Stimulated activated CD4-positive, alpha-beta T cell treated with anti-CD3 and anti-CD28 coated beads, Interleukin-1b, Interleukin-23, amount 100 ng/mL, for 1 hour (primary cell): ENCODE measurements at places on chromosomes 12 and 14.

DNA sequence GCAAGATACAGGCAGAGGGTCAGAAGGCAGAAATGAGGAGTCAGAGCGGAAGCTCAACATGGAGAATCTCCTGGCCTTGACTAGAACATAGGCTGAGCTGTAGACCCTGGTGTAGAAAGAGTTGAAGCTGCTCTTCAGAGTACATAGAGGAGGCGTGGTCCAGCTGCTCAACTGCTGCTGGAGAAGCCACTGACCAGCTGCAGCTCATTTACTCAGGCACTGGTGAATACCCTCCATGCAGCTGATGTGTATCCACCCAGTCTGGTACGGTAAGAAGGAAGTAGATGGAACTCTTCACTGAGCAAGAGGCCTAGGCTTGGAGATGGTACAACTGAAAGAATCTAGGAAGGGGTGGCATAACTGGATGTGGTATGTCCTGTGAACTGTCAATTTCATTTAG, 148.8 kb upstream of the DHRS4 start:
- no peak for DNase-seq

DNA sequence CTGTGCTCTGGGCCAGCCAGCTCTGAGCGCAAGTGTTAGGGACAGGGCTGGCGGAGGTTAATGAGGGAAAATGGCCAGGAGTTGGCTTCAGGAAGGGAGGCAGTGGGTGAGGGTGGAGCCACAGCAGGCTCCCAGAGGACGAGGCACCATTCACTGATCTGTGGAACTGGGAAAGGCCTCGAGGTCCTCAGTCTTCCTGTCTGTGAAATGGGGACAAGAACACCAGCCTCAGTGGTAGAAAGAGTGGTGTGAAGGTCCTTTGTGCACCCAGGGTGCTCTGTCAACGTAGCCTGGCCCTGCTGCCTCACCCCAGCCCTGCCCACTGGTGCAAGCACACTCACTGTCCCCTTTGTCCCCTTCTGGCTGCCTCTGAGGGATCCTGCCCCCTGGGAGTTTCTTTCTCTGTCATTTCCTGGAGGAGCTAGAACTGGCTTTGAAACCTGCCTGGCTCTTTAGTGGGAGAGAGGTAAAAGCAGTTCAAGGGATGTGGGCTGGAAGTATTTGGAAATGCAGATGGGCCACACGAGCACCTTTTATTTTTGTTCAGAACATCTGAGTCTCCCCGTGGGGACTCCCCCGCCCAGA, 25.0 kb downstream of the SYNDIG1L start:
- DNase-seq: no peak

DNA sequence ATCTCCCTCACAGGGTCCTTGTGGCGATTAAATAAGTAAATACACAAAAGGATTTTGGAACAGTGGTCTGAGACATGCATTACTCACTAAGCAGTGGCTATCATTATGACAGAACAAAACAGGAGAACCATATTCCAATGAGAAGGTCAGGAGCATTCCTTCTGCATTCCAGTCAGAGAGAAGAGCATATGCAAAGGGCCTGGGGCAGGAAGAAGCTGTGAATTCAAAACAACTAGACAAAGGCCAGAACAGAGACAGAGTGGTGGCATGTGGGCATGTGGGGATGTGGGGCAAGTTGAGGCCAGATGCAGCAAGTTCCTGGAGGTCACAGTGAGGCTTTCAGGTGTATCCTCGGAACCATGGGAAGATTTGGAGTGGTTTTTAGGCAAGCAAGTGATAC, 70.1 kb upstream of the VRK1 start:
- no peak for DNase-seq

- no peak for DNase-seq
Measured at GRCh38 chr14:92986254-92987147, 63.6 kb downstream of the CHGA start.

- no peak for DNase-seq
Measured at GRCh38 chr12:88266806-88267360, 124.8 kb downstream of the TMTC3 start.

GRCh38 chr12:31366104-31366621, 40.2 kb upstream of the SINHCAF start:
- no peak for DNase-seq

DNA sequence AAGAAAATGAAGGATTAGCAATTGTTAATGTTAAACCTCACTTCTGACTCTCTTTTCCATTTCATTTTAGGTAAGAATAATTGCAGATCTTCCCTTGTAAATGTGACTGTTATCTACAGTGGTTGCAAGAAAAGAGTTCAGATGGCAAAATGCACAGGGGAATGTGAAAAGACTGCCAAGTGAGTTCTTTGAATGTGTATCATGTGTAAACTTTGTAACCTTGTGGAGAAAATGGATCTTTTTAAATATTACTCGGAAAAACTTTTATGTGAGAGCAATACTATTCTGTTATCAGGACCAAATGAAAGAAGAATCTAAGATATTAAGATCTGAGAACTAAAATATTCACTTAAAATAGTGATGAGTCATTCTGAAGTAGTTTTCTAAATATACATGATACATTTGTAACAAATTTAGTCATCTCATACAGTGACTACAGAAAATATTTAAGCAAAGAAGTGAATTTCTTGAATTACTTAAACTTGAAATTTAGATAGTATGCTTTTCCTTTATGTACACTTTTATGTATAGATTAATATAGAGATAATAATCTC, 122.5 kb upstream of the CNTN1 start:
- DNase-seq: no peak

DNA sequence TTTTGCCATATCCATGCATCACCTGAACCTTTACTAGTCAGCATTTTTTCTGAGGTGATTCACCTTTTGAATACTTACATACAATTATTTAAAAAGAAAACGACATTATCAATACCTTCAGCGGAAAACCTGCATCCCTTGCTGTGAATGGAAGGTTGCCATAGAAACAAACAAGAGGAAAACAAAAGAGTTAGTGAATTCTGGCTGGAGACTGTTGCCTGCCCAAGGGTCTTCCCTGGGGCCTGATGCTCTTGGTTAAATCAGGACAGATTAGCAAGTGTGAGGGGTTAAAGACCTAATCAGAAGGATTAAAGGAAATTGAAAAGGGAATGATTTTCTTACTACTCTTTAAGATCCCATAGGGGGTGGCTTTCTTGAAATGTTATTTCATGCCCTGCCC, 96.0 kb upstream of the WSCD2 start:
- no peak for DNase-seq

DNA sequence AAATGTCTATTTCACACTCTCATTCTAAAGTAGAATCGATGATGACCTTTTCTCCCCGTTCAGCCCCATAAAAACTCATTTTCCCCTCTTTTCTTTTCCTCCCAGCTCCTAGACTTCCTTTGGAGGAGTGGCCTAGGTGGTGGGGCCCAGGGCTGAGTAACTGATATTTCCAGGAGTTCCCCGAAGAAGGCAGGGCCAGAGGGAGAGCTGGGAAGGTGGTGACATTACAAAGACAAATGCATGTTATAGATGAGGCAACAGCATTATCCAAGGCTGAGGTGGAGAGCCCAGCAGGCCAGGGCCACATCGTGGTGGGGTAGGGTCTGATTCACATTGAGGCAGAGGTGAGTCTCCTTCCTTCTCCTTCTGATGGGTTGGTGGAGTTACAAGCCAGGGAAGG, 22.2 kb upstream of the HDAC7 start:
- DNase-seq: no peak

GRCh38 chr12:121722511-121722910, 10.0 kb downstream of the TMEM120B start:
- no peak for DNase-seq

DNA sequence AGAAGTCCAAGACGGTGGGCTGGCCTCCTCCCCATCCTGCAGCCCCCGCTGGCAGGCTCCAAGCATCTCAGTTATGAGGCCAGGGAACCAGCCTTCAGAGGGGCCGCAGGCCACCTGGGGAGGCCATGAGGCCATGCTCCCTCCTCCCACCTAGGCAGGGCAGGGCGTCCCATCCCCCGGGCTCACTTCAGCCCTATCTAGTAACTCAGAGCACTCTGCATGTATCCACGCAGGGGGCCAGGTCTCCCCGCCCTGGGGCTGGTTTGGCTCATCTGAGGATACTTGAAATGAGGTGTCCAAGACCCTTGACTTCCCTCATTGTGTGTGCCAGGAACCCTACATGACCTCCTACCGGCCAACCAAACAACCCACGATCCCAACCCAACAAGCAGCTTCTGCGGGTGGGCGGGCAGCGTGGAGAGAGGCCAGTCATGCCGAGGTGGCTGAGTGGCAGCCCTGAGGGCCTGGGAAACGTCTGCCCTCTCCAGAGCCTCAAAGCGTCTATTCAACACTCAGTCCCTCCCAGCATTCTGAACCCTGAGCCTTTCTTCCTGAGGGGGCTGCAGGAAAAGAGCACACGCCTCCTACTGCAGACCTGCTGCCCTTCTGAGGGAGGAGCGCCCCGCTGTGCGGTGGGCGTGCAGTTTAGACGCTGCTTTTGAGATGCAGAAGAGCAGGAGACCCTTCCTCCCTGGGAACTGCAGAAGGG, 16.8 kb downstream of the ISCA2 start:
- no peak for DNase-seq

GRCh38 chr12:62730649-62731048, 204.3 kb downstream of the PPM1H start:
- no peak for DNase-seq

DNA sequence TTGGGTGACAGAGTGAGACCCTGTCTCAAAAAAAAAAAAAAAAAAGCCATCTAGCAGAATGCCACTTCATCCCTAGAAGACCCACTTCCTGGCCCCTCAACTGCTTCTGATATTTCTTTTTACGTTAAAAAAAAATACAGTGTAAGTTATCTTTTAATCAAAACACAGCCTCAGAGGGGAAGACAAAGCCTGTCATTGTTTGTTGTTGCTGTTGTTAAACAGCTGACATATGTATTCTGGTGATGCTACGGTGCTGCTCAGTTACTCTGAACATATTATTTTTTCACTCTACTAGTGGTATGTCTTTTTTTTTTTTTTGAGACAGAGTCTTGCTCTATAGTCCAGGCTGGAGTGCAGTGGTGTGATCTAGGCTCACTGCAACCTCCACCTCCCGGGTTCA, 75.4 kb downstream of the PAPLN start:
- DNase-seq: no peak

- no peak for DNase-seq
Measured at GRCh38 chr12:93174048-93174447, 203.7 kb upstream of the NUDT4 start.

DNA sequence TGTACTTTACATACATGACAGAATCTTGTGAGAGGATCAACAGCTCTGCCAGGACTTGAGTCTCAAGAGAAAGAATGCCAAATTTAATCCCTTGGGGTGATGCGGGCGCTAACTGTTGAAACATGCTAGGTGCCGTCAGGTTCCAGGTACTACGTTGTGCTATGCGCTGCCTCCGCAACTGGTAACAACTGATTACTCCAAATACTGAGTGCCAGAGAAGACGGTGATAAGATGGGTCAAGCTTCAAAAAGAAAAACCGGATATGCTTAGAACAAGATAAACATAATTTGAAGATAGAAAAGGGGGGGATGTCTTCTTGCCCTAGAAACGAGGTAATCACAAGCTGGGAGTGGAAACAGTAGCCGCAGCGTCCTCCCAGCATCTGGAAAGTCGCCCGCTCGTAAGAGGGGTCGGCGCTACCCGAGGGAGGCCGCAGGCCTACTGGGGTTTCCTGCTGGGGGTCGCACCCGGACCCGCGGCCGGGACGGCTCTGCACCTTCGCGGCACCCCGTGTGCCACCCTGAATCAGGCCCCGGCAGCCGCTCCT, 678 bp downstream of the ZBTB25 start:
- DNase-seq: no peak

DNA sequence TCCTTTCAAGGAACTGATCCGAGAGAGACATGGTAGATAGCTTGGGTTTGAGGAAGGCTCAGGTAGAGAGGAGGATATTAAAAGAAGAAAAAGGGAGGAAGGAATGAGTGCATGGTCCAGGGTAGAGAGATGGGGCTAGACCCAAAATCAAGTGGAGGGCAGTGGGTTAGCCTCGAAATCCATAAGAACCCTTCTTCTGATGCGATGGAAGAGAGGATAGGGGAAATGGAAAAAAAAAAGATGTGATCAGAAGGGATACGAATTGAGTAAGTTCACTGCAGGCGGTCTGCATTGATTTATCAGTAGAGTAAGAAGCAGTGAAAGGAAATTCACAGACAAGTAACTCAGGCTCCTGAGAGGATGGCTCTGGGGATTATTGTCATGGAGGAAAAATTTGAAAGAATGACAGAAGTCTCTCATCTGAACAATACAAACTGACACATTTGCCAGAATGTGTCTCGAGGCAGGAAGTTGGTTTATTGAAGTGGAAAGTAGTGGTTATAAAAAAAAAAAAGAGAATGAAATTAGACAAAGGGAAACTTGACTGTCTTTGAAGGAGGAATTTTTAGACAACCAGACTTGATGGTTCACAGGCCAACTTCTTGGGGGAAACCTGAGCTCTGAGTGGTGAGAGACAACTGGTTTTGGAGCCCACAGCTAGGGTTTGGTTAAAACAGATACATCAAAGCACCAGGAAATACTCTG, 10.2 kb downstream of the PPFIBP1 start:
- no peak for DNase-seq

DNA sequence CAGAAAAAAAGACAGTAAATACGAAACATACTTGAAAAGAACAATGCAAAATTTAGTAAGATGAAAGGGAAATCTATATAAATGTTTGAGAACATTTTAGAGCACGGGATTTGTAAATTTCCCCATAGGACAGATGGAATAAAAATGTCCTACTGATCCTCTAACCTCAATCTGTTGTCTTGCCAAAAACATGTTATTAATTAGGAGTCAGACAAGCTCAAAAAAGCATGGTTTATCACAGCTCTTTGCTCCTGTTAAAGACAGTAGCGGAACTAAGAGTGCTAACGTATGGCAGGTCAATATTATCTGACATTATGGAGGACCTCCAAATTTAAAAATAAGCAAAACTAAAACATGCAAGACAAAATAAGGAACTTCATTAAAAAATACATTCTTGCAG, 12.9 kb downstream of the GMFB start:
- no peak for DNase-seq

DNA sequence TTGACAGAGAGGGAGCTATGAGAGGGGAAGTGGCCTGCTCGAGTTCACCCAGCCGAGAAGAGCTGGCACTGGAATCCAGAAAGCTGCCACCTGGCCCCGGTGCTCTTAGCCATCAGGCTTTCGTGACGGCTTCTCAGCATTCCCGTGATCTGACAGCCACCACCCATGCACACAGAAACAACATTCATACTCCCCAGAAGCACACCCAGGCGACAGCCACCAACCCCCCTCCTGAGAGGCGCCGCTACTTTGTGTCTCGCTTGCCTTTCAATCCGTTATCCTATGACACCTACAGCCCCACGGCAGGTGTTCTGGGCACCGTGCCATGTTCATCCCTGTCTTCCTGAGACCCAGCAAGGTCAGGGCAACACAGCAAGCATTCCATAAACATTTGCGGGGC, 31.4 kb downstream of the PSMC1 start:
- DNase-seq: no peak
